ENCODE measurements at places on chromosomes 3 and 15. TPM values are rescaled to one million over a fixed set of nuclear protein-coding genes. Genes with fewer than 3 reads are reported as not detected.

DNA sequence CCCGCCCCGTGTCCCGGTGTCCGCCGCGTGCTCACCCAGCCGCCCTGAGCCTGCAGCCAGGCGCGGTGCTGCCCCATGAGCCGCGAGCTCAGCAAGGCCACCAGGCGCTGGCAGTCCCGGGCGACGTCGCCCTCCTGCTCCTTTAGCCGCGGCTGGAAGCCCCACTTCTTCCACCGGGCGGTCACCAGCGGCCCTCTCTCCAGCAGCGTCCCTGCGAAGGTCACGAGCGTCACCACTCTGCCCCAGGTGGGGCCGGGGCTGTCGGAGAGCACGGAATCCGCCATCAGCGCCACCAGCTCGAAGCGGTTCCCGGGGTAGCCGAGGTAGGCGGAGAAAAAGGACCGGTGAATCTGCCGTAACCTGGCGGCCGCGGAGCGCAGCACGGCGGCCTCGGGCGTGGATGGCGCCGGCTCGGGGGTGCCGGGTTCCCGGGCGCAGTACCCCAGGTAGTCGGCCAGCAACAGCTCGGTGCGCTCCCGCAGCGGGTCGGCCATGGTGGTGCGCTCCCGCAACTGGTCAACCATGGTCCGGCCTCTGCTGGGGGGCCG is 298 bp downstream of the BCL2L10 start:
- DNase-seq: peak; percentile 28

DNA sequence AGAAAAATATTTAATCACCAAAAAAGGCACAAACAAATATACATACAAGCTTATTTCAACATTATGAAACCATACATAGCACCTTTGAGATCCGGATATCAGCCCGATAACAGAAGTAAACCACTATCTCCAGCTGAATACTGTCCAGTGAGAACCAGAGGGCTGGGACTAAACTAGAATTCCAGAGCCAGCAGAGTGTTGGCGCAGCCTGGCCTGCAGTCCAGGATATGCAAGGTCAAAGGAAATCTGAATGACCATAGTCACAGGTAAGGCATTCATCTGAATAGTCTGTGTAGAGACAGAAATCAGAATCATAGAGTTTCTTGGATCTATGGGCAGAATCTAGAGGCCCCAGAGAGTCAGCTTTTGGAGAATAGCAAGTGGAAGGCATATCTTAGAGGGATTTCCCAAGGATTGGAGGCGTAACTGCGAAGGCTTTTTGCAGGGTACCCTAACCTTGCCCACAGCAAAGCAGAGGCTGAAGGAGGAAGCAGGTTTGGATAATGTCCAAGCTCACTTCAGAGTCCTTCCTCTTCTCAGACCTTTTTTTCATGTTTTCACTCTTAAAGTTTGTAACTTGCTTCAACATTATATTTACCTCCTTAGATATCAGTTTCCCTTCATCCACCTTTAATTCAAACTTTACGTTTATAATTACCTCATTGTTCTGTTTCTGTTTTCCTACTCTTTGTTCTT is 32.5 kb upstream of the TP63 start:
- DNase-seq: no peak

GRCh38 chr15:67979281-67979680 is 74.8 kb upstream of the PIAS1 start:
- DNase-seq: no peak

DNA sequence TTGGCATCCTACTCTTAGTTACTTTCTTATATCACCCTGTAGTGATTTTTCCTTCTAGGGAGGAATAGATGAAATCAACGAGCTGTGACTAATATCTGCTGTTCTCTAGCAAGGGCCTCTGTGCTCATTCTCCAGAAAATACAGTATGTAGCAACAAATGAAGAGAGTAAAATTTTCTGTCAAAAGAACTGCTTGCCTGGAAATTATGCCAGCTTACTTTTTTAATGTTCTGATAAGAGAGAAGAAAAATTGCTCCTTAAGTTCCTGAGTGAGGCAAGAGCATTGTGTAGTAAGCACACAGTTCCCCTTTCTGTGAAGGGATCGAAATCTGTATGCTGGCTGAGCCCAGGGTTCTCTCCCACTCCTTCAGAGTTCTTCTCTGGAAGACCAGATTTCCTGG is 51.4 kb upstream of the GK5 start:
- DNase-seq: no peak

The IL5RA gene
- 0.70 TPM for total RNA-seq

DNA sequence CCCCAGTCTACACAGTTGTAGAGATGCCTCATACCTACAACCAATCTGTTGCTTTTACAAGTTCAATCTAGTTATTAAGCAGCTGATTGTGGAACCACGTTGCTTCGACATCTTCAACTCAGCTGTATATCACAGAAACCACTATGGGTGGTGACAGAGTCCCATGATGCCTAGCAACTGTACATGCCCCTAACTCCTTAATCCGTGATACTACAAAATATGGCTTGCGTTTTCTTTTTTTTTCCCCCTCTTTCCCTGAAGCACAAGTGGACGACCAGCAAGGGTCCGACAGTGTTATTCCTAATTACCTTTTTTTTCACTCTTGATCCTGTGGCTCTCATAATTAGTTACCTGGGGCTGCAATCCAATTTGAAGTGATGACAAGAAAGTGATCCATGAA is 478.6 kb downstream of the FOXP1 start:
- no peak for DNase-seq

- DNase-seq: no peak
Observed at GRCh38 chr15:79828447-79828846, 68.4 kb downstream of the MTHFS start.

GRCh38 chr3:5784690-5785089 is 597.2 kb downstream of the EDEM1 start:
- no peak for DNase-seq

The ETV5 gene
- 1.3 TPM for total RNA-seq

GRCh38 chr3:49352890-49353421 is 5.2 kb downstream of the GPX1 start:
- DNase-seq: no peak

Measured in CD8-positive, alpha-beta memory T cell (primary cell).